ENCODE measurements at places on chromosomes 3 and 15.

DNA sequence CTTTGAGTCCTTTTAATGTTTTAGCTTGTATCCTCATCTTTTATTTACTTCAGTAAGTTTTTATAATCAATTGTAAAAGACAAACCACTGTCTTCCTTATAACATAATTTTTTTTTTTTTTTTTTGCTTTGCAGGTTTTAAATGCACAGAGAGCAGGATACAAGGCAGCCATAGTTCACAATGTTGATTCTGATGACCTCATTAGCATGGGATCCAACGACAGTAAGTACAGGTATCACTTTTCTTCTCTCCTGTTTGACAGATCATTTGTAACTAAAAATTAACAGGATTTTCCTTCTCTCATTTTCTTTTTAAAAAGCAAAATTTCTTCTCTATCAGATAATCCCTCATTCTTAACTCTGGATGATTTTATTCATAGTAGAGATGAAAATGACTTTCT is 75.4 kb downstream of the PFN2 start:
- no peak for DNase-seq

GRCh38 chr3:67459796-67460195 is 194.6 kb downstream of the SUCLG2 start:
- no peak for DNase-seq

GRCh38 chr3:187567021-187567420 is 103.2 kb downstream of the SST start:
- DNase-seq = no peak

DNA sequence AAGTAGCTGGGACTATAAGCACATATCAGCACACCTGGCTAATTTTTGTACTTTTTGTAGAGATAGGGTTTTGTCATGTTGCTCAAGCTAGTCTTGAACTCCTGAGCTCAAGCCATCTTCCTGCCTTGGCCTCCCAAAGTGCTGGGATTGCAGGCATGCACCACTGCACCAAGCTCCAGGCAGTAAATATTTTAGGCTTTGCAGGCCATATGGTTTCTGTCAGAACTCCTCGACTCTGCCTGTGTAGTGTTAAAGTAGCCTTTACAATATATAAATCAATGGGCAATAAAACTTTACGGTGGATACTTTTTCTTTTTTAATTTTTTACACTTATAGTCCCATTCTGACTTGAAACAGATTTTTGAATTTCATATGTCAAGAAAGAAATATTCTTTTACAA is 41.6 kb downstream of the DAG1 start:
- DNase-seq = no peak

GRCh38 chr3:145094355-145094941 is 1066.5 kb downstream of the PLOD2 start:
- peak; percentile 4 for DNase-seq

DNA sequence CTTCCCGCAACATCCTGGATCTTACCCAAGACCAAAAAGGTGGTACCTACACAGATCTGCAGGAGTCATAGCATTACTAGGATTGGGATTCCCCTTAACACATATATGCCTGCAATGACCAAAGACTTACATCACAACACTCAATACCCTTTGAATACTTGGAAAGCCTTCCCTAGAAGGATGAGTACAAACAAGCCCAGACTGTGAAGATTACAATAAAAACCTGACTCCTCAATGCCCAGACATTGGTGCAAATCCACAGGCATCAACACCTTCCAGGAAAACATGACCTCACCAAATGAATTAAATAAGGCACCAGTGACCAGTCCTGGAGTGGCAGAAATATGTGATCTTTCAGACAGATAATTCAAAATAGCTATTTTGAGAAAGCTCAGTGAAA is 326.8 kb downstream of the TBL1XR1 start:
- DNase-seq = no peak

DNA sequence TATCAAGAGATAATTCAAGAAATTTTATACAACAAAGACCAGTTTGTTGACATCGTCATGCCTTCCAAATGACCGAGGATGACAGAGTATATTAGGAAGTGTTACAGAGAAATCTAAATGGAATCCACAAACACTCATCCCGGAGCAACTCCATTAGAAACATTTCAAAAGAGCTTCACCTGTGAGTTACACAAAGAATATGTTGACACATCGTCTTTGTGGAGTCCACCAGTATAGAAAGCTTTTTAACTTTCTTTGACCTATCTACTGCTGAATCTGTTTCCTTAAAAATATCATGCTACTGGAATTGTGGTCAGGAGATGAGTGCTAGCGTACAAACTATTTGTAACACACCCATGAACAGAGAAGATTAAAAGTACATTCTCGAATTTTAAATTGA is 130.4 kb downstream of the SUCLG2 start:
- DNase-seq = no peak

DNA sequence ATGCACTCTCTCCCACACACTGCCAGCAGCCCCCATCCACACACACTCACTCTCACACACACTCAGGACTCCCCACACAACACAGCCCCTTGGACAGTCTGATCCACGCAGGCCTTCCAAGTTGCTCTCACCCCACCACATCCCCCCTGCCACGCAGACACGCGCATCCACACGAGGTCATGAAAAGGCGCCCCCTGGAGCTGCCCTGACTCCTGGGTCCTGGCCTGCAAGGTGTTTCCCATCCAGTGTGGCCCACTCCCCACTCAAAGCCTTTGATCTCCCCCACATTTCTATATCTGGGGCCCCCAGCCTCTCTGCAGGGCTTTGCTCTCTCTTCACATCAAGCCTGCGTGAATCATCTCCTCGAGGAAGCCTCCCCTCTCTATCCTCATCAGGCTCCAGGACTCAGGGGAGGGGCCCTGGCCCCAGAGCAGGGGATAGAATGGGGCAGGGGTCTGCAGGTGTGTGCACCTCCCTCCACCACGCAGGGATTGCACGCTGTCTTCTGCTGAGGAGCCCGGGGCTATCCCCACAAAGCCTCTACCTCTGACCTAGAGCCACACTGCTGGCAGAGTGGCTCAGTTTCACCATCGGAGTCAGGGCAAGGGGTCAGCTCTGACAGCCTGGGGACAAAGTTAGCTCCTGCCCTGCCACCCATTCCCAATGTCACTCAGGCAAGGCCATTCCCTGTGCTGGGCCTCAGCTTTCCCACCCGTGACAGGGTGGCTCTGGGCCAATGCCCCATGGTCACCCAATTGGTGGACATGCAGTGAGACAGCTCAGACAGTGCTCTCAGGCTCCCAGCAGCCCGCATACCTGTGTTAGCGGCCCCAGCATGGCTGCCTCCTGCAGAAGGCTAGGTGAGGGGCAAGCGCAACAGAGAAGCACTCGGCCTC is 6.4 kb downstream of the MYL3 start:
- DNase-seq = no peak

DNA sequence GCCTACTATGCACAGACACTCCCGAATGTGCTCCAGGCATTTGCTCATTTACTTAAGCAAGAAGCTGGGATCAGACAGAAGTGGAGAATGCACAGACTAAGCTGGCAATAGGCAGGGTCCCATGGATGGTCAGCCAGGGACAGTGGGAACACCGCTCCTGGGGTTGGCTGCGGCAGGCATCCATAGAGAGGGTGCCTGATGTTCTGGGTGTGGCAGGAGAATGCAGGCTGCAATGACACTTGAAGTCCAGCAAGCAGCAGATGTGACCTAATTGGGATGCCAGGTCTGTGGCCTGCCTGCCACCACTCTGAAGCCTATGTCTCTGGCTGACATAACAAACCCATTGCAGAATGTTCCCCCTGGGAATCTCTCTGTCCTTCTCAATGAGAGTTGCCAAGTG is 40.2 kb upstream of the SLC6A11 start:
- DNase-seq = no peak

DNA sequence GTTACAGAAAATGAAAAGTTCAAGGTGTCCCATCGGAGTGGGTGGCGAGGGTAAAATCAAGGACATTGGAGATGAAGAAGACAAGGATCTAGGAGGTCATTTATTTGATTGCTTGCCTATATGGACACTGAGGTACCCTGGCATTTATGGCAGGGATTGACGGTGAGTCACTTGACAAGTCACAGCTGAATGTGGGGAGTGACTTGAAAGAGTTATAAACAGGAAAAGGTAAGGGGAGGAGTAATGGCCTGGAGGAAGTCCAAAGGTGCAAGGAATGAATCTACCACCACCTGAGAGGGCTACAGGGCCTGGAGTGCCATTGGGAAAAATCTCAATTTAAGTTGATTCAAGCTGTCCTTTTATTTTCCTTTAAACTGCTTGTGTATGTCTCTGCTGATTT is 11.8 kb upstream of the SGO1 start:
- DNase-seq = no peak

DNA sequence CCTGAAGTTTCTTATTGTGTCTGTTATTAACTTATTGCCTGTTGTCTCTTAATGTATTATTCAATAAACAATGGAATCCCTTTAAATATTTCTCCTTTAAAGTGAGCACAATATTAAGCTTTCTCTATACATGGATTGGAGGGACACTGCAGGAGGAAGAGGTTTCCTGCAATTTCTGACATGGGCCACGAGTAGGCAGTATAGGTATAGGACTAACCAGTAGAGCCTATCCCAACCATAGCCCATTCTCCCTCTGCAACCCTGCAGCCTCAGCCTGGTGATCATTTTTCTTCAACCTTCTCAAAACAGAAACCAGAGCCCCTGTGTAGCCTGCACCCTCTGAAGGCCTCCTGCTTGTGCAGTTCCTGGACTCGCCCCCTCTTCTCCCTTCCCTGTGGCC is 124.8 kb downstream of the NEK10 start:
- DNase-seq = no peak

GRCh38 chr3:66404903-66405700 is 95.7 kb downstream of the LRIG1 start:
- no peak for DNase-seq

GRCh38 chr3:6099458-6100075 is 761.3 kb upstream of the GRM7 start:
- no peak for DNase-seq

DNA sequence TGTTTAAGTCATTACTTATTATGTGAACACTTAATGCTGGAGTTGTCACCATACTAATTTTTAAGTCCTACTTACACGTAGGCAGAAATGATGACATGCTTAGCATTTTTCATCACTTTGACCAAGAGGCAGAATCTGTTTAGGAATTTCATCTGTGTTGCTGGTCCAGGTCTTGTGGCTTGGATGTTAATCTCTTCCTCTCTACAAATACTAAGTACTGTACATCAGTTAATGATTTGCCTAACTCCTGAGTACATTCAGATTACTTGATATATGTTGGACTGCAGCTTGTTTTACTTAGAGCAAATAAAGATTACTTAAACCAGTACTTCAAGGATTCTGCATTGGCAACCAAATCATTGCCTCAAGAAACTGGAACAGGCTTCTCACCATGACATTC is 8.6 kb downstream of the SNRK start:
- DNase-seq = no peak

GRCh38 chr15:23548071-23548470 is 17.4 kb upstream of the MKRN3 start:
- DNase-seq = no peak

GRCh38 chr15:50128266-50128665 is 9.2 kb upstream of the ATP8B4 start:
- DNase-seq = no peak

DNA sequence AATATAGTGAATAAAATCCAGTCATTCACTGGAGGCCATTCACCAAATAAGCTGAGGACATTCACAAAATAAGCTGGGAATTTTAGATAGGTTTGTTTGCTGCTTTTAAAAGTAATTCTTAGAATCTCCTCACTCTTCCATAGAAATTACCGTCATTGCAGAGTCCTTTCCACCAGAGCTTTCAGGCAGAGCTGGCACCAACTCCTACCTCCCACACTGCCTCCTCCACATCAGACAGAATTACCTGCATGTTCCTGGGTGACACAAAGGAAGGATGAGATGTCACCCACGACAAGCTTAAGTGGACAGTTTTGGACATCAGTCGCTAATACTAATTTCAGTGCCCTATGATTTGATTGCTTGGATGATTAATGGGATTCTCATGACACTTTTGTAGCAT is 1113.2 kb downstream of the IGSF11 start:
- no peak for DNase-seq

DNA sequence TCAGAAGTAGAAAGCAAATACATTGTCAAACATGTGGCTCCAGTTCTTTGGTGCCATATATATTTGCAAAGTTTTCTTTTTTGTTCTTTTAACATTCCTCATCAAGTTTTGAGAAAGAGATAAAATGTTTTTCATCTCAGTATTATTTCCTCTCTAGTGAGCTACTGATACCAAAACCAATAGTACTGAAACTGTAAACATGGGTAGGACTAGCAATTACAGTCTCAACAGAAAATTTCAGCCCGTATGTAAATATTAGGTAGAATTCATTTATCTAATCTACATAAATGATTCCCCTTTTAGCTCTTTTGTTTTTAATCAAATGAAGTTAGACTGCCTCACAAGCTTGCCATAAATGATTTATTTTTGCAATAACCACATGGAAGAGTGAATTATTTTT is 21.4 kb downstream of the SECISBP2L start:
- DNase-seq = no peak

DNA sequence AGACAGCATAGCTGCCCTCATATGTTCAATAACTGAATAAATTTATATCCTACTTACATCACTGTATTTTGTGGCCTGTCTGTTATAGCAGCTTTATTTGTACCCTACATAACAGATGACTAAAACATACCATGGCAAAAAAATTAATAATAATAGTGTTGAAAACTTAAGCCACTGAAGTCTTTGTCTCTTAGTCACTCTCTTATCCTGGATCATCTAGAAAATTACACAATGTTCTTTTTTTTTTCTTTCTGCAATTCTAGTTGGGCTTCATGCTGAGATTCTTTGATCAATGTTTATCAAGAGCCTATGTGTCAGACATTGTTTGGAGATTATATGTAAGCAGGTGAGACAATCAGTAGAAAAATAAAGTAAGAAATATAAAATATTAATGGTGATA is 519.3 kb upstream of the ARPP21 start:
- DNase-seq = no peak

DNA sequence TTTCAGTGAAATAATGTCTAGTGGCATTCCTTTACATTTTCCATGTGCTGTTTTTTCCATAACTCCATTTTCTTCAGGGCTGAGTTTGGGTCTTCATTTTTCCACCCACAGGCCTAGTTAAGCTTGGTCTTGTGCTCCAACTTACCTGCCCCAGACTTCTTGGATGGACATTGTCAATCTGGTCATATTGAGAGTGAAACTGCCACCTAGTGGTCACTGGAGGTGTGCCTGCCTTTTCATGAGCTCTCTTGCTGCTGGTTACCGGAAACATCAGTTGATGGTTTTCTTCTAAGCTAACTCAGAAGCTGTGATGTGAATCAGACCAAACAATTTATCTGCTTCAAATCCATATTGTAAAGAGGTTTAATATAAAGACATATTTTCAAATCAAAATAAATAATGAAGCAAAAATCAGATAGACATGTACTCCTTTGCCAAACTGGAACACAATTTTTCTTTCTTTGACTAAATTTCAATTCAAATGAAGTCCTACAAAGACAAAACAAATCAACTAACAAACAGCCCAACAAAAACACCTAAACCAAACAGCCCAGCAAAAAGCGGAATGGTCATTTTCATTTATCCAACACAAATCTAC is 135.1 kb upstream of the RASGRP1 start:
- DNase-seq = peak; percentile 31

DNA sequence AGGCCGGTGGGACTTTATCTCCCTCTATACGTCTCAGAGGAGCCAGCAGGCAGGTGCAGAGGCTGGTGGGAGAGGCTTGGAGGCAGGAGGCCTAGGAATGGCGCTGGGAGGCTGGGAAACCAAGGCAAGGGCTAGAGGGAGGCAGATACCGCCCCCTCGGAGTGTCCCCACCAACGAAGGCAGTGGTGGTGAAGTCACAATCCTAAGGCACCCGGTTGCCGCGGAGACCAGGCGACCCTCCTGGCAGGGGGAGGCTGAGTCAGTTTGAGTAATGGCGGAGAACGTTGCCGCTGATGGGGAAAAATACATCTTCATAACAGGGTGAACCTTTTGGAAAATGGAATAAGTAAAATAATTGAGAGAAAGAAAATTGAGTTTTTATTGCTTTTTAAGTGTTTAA is 29.9 kb upstream of the CACNA2D2 start:
- no peak for DNase-seq
